Stimulated activated naive CD4-positive, alpha-beta T cell (primary cell): ENCODE measurements at places on chromosomes 7 and 10.

DNA sequence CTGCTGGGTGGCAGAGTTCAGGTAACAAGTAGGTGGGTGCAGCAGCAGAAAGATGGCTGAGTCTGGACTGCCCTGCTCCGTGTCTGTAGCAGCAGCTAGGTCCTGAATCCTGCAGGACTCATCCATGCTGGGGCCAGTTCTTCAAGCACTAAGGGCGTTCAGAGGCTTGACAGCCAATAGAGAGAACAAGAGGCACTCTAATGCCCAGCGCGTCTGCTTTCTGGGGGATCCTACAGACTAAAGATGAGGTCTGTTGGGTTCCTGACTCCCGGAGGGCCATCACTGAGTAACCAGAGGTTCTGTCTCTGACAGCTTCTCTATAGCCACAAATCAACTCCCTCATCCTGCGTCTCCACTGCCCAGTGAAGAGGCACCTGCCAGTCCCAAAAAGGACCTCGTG lies 125.5 kb downstream of the PTPN20 start:
- DNase-seq, result no peak

GRCh38 chr7:102473271-102473991 lies 5.3 kb downstream of the POLR2J start:
- DNase-seq, result no peak

- no peak for DNase-seq
Observed at GRCh38 chr7:116422683-116423082, 76.9 kb upstream of the CAV2 start.

DNA sequence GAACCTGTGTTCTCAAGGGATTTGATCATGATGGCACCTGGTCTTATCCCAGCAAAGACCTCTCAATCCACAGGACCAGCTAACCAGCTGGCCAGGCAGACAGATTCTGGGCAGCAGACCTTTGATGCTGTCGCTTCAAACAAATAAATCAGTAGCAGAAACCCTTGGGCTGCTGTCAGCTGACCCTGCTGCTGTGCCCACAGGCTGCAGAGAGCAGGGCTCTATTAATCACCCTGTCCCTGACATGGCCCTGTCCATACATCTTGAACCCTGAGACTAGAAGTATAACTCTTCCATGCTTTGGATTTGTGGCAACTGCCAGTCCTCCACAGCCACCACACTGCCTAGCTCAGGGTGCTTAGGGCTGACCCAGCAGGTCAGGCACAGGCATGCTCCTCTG lies 244.1 kb upstream of the PODXL start:
- DNase-seq, result no peak

GRCh38 chr10:54470324-54470631 lies 330.8 kb downstream of the PCDH15 start:
- no peak for DNase-seq
